ENCODE measurements at places on chromosomes 1 and 21.

DNA sequence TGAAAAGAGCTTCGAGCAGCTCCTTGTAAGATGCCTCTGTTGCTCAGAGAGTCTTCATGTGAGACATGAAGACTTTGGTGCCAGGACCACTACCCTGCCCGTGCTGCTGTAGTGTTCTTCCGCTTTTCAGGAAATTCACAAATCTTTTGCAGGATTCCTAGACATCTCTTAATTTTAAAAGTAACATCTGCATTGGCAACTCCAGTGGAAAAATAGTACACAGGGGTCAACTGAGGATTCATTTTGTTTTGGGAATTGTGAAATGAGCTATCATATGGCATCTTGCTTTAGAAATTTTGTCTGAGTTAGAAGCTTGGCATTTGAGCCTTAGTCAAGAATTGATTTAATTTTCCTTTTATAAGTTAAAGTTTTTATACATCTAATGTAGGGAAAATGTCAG, 7.2 kb downstream of the PRDM2 start:
- no peak for DNase-seq

DNA sequence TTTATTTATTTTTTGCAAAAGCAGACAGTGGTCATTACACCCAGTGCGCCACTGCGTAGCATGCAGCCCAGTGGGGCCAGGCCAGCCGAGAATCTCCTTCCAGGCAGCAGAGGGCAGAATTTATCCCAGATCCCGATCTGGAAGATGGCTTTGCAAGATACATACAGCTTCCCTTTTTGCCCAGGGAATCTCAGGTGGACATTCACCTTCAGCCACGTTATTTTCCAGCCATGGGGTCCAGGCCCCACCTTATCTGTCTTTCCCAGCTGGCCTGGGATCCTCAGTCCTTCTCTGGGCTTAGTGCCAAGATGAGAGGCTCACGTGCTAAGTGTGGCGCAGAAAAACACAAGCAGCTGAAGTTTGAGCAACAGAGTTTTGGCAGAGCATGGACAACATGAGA, 123.6 kb downstream of the AJAP1 start:
- no peak for DNase-seq

DNA sequence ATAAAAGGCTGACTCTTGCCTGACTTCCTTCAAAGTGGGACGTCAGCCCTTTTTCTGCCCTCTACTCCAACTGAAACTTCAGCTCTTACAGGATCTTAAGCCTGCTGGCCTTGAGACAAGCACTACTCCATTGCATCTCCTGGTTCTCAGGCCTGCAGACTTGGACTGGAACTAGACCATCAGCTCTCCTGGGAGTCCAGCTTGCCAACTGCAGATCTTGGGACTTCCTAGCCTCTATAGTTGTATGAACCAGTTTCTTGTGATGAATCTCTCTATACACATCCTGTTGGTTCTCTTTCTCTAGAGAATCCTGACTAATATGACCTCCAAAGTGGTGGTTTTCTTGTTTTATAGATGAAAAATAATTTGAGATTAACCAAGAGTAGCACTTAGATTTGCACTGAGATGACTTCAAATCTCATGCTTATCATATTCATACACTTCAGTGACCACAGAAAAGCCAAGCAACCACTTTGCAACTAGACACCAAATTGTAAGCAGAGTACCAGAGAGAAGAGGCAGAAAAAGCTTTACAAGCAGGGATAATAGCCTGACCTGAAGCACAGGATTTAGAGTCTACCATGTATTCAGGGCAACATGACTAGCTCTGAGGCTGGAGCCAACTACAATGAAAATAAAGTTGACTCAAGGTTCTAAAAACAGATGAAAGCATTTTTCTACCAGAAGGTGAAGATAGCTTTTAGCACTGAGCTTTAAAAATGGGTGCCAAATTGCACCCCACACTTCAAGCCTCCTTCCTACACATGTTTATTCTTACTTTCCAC, 661.3 kb upstream of the USP24 start:
- DNase-seq, result no peak

GRCh38 chr21:40796464-40796863, 50.5 kb downstream of the DSCAM start:
- no peak for DNase-seq

GRCh38 chr1:22708777-22709176, 1.9 kb upstream of the EPHB2 start:
- DNase-seq, result no peak

GRCh38 chr1:19435181-19435580, 50.2 kb downstream of the CAPZB start:
- no peak for DNase-seq

GRCh38 chr1:226754097-226754496, 15.0 kb upstream of the ITPKB start:
- DNase-seq, result no peak

- no peak for DNase-seq
These were observed 116.1 kb upstream of the RAB4A start for GRCh38 chr1:229154811-229155210.

GRCh38 chr1:37828410-37829074, 20.5 kb upstream of the YRDC start:
- no peak for DNase-seq

GRCh38 chr1:172299515-172299914, 121.0 kb upstream of the C1orf105 start:
- no peak for DNase-seq

- no peak for DNase-seq
These were observed 32.5 kb downstream of the RTCA start for GRCh38 chr1:100298512-100298911.

Measured in stimulated activated CD4-positive, alpha-beta T cell treated with anti-CD3 and anti-CD28 coated beads, Interleukin-2, amount 100 ng/mL, for 24 hours (primary cell).